ENCODE measurements at places on chromosomes 16 and 17.

- DNase-seq: no peak
These were observed 99.2 kb downstream of the KPNA2 start for GRCh38 chr17:68134731-68135130.

- DNase-seq: no peak
These were observed 11.5 kb downstream of the DYNLRB2 start for GRCh38 chr16:80552277-80552676.

DNA sequence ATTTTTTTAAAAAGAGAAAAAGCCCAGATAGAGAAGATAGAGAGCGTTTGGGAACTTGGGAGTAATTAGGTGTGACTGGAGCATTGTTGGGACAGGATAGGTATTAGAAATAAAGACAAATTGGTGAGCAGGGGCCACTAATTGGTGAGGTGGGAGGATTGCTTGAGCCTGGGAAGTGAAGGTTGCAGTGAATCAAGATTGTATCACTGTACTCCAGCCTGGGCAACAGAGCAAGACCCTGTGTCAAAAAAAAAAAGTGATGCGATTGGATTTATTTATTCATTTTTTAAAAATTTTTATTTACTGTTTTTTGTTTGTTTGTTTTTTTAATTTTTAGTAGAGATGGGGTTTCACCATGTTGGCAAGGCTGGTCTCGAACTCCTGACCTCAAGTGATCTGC is 5.1 kb downstream of the CASC3 start:
- no peak for DNase-seq

DNA sequence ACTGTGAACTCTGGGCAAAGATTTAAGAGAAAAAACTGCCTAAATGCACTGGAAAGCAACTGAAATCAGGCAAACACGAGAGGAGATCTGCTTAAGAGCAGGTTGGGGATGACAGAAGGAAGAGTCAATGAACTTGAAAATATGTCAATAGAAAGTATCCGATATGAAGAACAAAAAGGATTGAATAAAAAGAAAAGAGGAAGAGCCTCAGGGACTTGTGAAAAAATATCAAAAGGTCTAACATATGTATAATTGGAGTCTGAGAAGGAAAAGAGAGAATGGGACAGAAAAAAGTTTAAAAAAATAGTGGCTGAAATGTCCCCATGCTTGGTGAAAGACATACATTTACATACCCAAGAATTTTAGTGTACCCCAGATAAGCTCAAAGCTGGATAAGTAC is 195.5 kb downstream of the COPRS start:
- no peak for DNase-seq

GRCh38 chr16:67161595-67162058 is 1.9 kb downstream of the FBXL8 start:
- DNase-seq: no peak

GRCh38 chr17:68592009-68592408 is 9.2 kb downstream of the FAM20A start:
- no peak for DNase-seq

DNA sequence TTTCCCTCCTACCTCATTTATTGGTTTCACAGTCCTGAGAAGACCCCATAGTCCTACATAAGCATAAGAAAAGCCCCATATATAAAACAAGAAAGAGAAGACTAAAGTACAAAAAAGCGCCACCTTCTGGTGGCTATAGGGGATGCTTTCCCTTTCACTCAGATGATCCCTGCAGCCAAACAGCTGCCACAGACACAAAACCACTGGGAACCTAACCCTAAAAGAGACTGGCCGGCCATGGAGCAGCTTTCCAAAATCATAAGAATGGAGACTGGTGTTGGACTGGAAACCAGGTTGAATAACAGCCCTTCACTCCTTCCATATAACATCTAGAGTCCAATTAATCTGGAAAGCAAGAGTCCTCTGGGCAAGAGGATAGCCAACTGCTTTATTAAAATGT is 11.4 kb downstream of the DYNC1LI2 start:
- DNase-seq: peak; percentile 57

DNA sequence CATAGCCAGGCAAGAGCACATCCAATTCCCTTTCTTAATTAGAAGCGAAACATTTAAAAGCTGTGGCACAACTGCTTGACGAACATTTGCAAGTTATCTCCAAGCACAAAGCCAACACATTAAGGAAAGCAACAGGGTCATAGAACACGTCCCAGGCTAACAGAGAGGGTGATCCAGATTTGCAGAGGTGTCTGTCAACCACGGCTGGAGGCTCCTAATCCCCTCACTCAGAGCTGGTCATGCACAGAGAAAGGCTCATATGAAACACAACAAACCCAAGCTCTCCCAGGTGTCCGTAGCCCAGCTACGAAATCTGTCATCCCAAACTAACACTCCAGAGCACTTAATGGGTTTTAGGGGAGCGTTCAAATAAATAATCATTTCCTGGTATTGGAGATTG is 276.1 kb downstream of the SLC39A11 start:
- no peak for DNase-seq

DNA sequence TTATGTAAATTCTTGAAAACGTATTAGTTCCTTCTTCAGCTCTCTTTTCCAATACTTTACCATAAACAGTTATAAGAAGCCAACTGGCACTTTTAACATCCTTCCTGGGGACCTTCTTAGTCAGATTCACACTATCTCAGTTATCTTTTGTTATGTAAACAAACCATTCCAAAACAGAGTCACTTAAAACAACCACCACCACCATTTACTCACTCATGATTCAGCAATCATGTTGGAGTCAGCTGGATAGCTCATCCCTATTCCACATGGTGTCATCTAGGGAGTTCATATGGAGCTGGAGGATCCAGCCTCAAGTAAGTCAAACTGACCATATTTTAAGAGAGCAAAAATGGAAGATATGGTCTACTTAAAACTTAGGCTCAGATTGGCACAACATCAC is 240.3 kb upstream of the IRX3 start:
- no peak for DNase-seq

GRCh38 chr17:954431-955164 is 25.0 kb downstream of the NXN start:
- no peak for DNase-seq

- no peak for DNase-seq
These were observed 8.3 kb upstream of the ZNF750 start for GRCh38 chr17:82848022-82848592.

GRCh38 chr17:73112246-73112645 is 19.8 kb upstream of the SLC39A11 start:
- DNase-seq: no peak

DNA sequence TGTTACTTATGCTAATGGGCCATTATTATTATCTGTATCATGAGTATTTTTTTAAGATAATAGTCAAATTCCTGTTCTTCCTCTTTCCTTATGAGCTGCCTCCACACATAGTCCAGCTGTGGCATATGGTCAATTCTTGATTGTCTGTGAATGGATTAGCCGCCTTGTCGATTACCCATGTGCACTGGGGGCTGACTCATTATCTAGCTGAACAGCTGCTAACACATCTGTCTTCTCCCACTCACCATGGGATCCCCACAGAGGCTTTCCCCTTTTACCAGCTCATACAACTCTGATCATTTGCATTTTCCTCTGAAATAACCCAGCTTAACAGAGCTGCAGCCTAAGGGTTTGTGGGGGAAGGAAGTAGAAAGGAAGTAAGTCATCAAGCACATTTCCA is 915.0 kb downstream of the CDH11 start:
- DNase-seq: peak; percentile 71
